Effector memory CD4-positive, alpha-beta T cell (primary cell): ENCODE measurements at places on chromosomes 6 and 20.

DNA sequence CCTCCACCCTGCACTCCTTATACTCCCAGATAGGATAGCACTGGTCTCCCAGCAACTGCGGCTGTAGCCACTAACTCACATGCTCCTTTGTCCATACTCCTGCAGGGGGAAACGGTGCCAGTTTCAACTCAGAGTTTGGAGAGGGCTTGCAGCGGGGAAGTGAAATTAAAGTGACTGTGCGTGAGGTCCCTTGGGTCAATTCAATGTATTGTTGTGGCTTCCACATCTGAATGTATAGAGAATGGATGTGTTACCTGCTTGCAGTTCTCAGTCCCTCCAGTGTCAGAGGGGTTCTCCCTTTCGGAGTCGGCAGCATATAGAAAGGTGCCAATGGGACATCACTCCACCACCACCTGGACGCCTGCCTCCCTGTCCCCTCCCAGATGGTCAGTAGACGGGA is 93.6 kb upstream of the CNKSR3 start:
- H3K36me3 ChIP-seq = no peaks in the 10 kb centered on the region
- DNase-seq = no peak
- no peak overlapping the region for H3K27ac ChIP-seq
- H3K4me1 ChIP-seq = no peaks in the 10 kb centered on the region
- H3K27me3 ChIP-seq = no peaks in the 10 kb centered on the region

DNA sequence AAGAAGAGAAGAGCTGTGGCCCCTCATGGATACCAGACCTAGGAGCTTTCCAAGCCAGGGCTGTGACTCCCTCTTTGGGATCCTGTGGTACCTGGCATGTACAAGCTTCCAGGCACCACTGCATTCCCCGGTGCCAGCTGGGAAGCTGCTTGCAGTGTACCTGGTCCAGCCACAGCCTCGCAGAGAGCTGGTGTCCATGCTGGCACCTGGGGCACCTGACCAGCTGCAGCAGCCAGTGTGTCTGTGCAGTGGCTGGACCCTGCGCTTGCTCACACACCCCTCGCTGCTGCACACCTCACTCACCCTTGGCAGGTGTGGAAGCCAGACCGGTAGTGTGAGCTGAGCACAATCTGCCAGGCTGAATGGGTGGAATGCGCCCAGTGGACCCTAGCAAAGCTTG is 190.9 kb upstream of the MAN1A1 start:
- H3K27me3 ChIP-seq = no peaks in the 10 kb centered on the region
- H3K36me3 ChIP-seq = no peaks in the 10 kb centered on the region
- H3K4me3 ChIP-seq = no peak overlapping the region
- no peak for DNase-seq
- no peaks in the 10 kb centered on the region for H3K4me1 ChIP-seq
- H3K27ac ChIP-seq = no peak overlapping the region

DNA sequence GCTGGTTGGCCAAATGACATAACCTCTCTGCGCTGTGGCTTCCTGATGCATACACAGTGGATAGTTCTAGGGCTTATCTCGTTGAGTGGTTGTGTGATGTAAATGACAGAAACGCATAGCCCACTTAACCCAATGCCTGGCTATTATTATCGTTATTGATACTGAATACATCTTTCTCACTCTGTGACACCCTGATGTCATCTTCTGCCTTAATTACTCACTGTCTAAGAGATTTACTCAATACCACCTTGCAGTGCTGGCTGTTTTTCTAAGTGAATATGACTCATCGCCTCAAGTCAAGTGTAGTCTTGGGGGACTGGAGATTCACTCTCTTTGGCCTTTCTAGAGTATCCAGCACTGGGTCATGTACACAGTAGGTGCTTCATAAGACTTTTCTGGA is 73.6 kb downstream of the NDUFAF5 start:
- no peak for DNase-seq
- H3K36me3 ChIP-seq = no peaks in the 10 kb centered on the region
- H3K4me1 ChIP-seq = no peaks in the 10 kb centered on the region
- H3K27ac ChIP-seq = no peak overlapping the region
- H3K27me3 ChIP-seq = no peaks in the 10 kb centered on the region
- H3K4me3 ChIP-seq = no peak overlapping the region

- H3K4me3 ChIP-seq = no peak overlapping the region
- H3K27ac ChIP-seq = no peak overlapping the region
- no peak for DNase-seq
- no peaks in the 10 kb centered on the region for H3K4me1 ChIP-seq
- no peaks in the 10 kb centered on the region for H3K27me3 ChIP-seq
These were observed 223.6 kb downstream of the OGFRL1 start for GRCh38 chr6:71512256-71512655.

- no peak overlapping the region for H3K4me3 ChIP-seq
- no peaks in the 10 kb centered on the region for H3K27me3 ChIP-seq
- H3K27ac ChIP-seq = no peak overlapping the region
- no peaks in the 10 kb centered on the region for H3K4me1 ChIP-seq
These were observed 68.9 kb upstream of the HDAC2 start for GRCh38 chr6:114039841-114040240.
